ENCODE measurements at places on chromosomes 3 and 15. TPM values are rescaled to one million over a fixed set of nuclear protein-coding genes. Genes with fewer than 3 reads are reported as not detected.

Gene FAM107A
- total RNA-seq, result 35.7 TPM

Gene SPATA12
- total RNA-seq, result not detected

Gene CDC25A
- total RNA-seq, result 0.97 TPM

Gene TRA2B
- 164 TPM for total RNA-seq

Gene NCEH1
- 3.3 TPM for total RNA-seq

Gene CHL1
- total RNA-seq, result 33.0 TPM

DNA sequence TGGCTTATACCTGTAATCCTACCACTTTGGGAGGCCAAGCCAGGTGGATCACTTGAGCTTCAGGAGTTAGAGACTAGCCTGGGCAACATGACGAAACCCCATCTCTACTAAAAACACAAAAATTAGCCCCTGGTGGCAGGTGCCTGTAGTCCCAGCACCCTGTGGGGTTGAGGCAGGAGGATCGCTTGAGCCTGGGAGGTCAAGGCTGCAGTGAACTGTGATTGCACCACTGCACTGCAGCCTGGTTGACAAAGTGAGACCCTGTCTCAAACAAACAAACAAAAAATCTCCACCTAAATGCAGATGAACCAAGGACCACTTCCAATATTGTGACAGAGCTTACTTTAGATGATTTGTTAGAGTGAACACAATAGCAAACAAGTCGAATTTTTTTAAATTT lies 53.7 kb downstream of the TP53BP1 start:
- H3K4me3 ChIP-seq, result no peak overlapping the region
- H3K4me1 ChIP-seq, result peaks cover 16% of the 10 kb centered on the region
- H3K27me3 ChIP-seq, result no peaks in the 10 kb centered on the region
- H3K36me3 ChIP-seq, result peaks cover 24% of the 10 kb centered on the region

DNA sequence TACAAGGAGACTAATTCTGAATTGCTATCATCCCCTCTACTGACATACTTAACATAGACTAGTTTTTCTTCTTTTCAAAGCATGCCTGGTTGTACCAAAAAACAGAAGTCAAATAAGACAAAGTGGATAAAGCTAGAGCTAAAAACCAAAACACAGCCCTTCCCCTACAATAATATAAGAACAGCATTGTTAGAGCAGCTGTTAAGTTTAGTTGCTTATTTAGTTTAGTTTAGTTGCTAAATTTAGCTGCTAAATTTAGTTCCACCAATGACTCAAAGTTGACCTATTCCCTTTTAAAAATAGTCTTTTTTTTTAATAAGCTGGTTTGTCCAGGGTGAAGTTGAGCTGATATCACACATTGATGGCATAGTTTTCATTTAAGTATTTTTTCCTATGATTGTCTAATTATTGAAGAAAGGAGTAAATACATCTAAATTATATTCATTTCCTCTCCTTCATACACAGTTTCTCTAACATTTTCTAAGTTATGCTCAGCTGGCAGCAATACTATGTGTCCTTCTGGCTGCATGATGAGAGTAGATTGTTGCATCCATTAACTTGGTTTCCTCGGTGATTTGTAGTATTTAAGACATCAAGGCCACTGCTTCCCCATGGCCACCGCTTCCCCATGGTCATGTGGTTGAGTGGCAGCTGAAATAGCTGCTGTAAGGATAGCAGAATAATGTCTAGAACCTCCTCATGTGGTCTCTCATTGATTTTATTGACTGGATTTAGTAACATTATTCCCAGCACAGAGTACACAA lies 718.6 kb upstream of the NECTIN3 start:
- no peak for DNase-seq
- H3K36me3 ChIP-seq, result no peaks in the 10 kb centered on the region
- no peaks in the 10 kb centered on the region for H3K27me3 ChIP-seq
- H3K4me3 ChIP-seq, result no peak overlapping the region

DNA sequence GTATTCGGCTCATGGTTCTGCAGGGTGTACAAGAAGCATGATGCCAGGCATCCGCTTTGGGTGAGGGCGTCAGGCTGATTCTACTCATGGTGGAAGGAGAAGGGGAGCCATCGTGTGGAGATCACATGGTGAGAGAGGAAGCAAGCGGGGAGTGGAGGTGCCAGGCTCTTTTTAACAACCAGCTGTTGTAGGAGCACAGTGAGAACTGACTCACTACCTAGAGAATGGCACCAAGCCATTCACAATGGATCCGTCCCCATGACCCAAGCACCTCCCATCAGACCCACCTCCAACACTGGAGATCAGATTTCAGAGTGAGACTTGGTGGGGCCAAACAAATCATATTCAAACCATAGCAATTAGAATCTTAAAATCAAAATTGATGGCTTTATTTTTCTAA lies 259.8 kb upstream of the CTDSPL start:
- H3K27me3 ChIP-seq, result no peaks in the 10 kb centered on the region
- H3K4me1 ChIP-seq, result peaks cover 24% of the 10 kb centered on the region
- no peak overlapping the region for H3K4me3 ChIP-seq
- no peak overlapping the region for H3K27ac ChIP-seq
- DNase-seq, result no peak
- no peaks in the 10 kb centered on the region for H3K36me3 ChIP-seq

- no peaks in the 10 kb centered on the region for H3K36me3 ChIP-seq
- peaks cover 51% of the 10 kb centered on the region for H3K4me1 ChIP-seq
- no peaks in the 10 kb centered on the region for H3K27me3 ChIP-seq
- peak overlapping the region; percentile 98 for H3K27ac ChIP-seq
These were observed 1.7 kb downstream of the TBC1D5 start for GRCh38 chr3:17740721-17741141.

DNA sequence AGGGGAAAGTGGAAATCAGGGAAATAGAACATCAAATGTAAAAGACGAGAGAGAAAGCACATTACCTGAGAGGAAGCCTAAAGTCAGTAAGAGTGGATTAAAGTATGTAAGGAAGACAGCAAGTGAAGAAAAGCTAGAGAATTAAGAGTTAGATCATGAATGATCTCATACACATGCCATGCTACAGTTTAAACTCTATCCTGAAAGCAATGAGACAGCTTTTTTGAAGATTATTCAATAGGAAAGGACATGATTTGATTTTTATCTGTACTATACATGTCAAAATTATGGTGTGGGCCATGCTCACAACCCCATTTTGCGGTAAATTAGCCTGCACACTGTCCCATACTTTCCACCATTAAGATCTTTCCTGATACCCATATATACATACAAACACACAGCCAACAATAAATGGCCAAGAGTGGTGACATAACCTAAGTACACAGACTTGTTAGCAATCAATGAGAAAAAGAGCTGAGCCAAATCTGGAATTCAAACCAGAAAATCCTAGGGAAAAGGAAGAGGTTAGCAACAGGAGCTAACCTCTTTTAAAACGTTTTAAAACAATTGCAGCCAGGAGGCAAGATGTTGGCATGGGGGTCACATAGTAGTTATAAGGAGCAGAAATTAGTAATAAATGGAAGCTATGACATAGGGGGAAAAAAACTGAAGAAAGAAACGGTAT lies 4.5 kb downstream of the MYO9A start:
- DNase-seq, result no peak
- H3K27me3 ChIP-seq, result no peaks in the 10 kb centered on the region
- H3K27ac ChIP-seq, result peak overlapping the region; percentile 92
- H3K36me3 ChIP-seq, result no peaks in the 10 kb centered on the region
- H3K4me3 ChIP-seq, result no peak overlapping the region

DNA sequence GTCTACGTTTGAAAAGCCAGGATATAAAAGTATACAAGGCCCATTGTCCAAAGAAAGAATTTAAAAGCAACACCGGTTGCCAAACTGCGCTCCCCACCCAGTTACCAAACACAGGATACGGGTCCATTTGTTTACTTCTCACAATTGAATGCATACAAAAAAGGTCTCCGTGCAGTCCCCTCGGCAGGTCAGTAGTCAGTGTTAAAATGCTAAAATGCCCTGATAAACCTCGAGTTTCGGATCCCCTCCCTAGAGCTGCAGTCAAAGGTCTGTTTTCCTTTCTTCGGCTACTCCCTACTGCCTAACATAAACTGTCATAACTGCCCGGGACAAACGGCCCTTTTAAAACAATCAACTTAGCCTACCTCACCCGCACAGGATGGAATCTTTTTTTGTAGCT lies 534.6 kb downstream of the FOXP1 start:
- H3K27me3 ChIP-seq, result no peaks in the 10 kb centered on the region
- peak; percentile 85 for DNase-seq
- H3K36me3 ChIP-seq, result peaks cover 12% of the 10 kb centered on the region
- H3K4me3 ChIP-seq, result no peak overlapping the region
- peak overlapping the region; percentile 82 for H3K27ac ChIP-seq
- peaks cover 100% of the 10 kb centered on the region for H3K4me1 ChIP-seq

DNA sequence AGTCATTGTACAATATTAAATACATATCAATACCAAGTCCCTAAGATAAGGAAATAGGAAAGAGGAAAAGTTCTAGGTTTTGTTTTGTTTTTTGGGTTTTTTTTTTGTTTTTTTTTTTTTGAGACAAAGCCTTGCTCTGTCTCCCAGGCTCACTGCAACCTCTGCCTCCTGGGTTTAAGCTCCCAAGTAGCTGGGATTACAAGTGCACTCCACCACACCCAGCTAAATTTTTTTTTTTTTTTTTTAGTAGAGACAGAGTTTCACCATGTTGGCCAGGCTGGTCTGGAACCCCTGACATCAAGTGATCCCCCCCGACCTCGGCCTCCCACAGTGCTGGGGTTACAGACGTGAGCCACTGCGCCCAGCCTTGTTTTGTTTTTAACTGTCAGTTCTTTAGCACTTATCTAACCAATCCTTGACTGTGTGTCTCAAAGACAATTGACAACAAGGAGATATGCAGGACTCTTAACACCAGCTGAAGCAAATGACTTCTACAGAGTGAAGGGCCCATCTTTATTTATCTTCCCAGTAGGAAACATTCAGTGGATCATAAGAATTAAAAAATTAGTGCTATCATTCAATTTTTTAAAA lies 100.0 kb upstream of the RAP2B start:
- no peak overlapping the region for H3K4me3 ChIP-seq
- H3K4me1 ChIP-seq, result peaks cover 27% of the 10 kb centered on the region
- no peaks in the 10 kb centered on the region for H3K36me3 ChIP-seq
- H3K27ac ChIP-seq, result no peak overlapping the region

GRCh38 chr3:88019024-88019423 lies 39.8 kb downstream of the CGGBP1 start:
- H3K36me3 ChIP-seq, result no peaks in the 10 kb centered on the region

GRCh38 chr15:41798607-41799487 lies 24.6 kb downstream of the MAPKBP1 start:
- peaks cover 51% of the 10 kb centered on the region for H3K4me1 ChIP-seq

DNA sequence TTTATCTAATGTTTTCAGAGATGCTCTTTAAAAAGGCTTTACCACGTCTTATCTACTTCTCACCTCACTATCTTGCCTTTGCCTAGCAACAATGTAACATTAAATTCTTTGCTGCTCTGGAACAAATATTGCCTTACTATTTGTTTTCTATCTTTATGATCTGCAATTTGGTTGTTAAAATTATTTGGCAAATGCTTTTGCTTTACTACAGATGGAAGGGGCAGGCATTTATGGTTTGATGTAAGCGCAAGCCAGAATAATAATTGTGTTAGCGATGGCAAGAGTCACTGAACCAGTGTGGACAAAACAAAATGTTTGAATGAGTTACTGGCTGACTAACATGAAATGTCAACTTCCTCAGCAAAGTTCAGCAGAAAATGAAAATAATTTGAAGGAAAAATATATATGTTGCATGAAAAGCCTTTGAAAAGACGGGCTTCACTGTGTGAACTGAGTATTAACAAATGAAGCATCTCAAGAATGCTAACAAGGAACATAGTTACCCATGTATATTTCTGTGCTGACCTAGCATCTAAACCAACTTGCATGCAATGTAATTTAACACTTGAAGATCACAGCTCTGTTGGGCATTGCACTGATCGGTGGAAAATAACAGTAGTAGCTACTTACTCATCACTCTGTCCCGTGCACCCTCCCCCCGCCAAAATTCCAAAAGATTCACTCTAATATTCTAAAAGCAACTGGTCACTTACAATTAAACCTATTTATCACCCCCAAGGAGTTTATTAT lies 454.0 kb upstream of the ARHGEF26 start:
- H3K4me1 ChIP-seq, result no peaks in the 10 kb centered on the region
- H3K27me3 ChIP-seq, result no peaks in the 10 kb centered on the region
- H3K36me3 ChIP-seq, result no peaks in the 10 kb centered on the region

DNA sequence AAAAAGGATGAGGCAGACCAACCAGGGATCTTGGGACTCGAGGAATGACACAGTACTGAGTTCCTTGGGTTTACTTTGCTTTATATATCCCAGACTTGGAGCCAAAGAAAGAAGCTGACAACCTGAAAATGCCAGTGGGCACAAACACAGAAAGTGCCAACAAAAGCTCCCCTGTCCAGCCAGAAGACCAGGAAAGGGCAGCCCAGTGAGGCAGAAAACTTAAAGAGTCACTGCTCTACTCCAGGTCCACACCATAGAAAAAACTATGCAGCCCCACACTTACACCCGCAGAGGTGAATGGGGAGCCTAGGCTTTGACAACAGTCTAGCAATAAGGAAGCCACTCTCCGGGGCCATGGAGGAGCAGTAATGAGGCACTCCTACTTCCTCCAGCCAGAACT lies 80.3 kb downstream of the FLNB start:
- peaks cover 14% of the 10 kb centered on the region for H3K4me1 ChIP-seq
- H3K4me3 ChIP-seq, result no peak overlapping the region
- peaks cover 3% of the 10 kb centered on the region for H3K36me3 ChIP-seq

DNA sequence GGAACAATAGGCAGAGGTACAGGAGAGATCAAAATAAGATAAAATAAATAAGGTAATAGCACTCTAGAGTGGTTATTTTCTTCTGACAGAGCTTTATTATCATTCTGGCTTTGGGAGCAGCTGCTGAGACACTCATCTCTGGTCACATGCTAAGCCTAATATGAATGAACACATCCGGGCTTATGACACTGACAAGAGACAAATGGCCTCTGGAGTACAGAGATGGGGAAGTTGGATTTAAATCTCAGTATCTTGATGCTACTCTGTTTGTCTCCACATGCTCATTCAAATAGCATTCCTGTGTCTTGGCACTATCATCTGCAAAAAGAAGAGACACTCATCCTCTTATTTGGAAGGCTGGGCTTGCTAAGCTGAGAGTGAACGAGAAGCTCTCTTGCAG lies 55.6 kb downstream of the TMEM45A start:
- H3K36me3 ChIP-seq, result no peaks in the 10 kb centered on the region
- H3K4me3 ChIP-seq, result no peak overlapping the region
- H3K27ac ChIP-seq, result no peak overlapping the region
- H3K4me1 ChIP-seq, result no peaks in the 10 kb centered on the region
- H3K27me3 ChIP-seq, result no peaks in the 10 kb centered on the region

DNA sequence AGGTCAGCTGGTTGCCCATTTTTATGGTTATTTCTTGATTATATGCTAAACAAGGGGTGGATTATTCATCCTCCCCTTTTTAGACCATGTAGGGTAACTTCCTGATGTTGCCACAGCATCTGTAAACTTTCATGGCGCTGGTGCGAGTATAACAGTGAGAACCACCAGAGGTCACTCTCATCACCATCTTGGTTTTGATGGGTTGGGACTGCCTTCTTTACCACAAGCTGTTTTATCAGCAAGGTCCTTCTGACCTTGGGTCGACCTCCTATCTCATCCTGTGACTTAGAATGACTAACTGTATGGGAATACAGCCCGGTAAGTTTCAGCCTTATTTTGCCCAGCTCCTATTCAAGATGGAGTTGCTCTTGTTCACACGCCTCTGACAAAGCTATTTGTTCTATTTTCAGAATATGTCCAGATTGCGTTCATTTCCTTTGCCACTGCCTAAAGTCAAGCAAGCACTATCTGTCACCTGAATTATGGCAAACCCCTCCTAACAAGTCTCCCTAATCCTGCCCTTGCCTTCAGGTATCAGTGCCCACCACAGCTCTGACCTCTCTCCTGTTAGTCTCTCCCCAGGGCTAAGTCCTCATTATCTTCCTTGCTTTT lies 308.5 kb downstream of the ROBO2 start:
- no peak overlapping the region for H3K4me3 ChIP-seq
- H3K27me3 ChIP-seq, result no peaks in the 10 kb centered on the region
- H3K27ac ChIP-seq, result no peak overlapping the region
- no peaks in the 10 kb centered on the region for H3K4me1 ChIP-seq

Data from esophagus muscularis mucosa (tissue), 4 donors.